ENCODE measurements at places on chromosomes 5 and 9.

DNA sequence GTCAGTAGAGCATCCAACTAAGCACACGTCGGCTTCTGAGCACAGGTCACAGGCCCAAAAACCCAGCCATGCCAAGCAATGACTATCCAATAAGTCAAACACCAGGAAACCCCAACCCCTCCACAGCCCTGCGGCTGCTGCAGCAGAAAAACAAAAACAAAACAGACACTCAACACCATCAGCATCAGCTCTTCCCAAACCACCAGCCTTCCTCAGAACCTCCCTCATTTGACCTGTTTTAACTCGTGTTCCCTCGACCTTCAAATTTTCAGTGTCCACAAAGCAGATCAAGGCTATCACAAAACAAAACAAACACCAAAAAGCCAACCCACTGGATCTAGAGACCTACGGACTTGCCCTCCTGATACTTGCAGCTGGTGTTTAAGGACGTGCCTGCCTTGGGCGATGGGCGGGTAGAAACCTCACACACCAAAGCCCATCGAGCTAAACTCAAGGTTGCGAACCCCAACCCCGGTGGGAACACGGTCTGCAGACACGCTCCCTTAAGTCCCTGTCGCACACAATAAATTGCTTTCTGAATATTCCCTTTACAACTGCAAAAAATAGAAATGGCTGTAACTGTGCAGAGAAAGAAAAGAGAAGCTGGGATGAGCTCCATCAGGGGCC, 247.1 kb upstream of the ANKRD55 start:
- DNase-seq: peak; percentile 21

DNA sequence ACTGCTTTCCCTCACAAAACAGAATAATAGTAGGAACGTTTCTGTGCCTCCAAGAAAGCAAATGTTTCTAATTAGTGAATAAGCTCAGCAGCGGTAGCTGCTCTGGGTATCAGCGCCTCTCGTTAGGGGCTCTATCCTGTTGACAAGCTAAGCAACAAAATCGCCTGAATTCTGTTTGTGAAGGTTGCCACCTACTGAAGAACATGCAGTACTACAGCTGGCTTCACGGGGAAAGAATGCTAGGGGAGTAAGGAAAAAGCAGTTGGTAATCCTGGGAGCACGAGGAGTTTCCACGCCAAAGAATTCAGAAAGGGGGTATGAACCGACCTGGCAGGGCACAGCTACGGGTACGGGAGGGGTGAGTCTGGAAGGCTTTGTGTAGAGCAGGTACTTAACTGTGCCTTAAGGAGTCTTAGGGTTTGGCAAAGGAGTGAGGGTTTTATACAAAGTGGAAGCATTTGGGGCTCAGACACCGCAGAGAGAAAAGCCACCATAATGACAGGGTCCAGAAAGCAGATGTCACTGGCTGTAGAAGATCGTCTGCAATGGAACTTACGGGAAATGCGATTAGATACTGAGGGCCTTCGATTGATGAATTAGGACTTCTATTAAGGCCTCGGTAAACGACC, 171.7 kb downstream of the TTC39B start:
- DNase-seq: peak; percentile 66

DNA sequence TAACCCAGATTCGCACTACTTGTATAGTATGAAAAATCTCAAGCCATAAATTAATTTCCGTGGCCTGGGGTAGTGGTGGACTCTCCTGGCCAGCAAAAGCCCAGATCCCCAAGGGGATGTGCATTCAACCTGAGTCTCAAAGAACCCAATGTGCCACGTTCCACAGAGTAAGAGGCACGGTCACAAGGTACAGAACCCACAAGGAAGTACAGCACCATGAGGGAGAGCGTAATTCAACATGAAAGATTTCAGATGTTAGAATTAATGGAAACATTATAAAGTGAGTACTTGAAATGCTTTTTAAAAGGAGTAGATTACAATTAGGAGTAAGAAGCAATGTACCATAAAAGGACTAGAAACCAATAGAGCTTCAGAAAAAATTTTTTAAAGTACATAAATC, 23.4 kb downstream of the SRD5A1 start:
- DNase-seq: no peak

- DNase-seq: no peak
These were observed 91.8 kb upstream of the CCDC112 start for GRCh38 chr5:115388240-115388639.

GRCh38 chr5:62450259-62450658, 37.7 kb downstream of the IPO11 start:
- peak; percentile 36 for DNase-seq

GRCh38 chr9:80501635-80502034, 929.9 kb downstream of the TLE4 start:
- no peak for DNase-seq

GRCh38 chr5:99721506-99721905, 792.7 kb upstream of the CHD1 start:
- no peak for DNase-seq

DNA sequence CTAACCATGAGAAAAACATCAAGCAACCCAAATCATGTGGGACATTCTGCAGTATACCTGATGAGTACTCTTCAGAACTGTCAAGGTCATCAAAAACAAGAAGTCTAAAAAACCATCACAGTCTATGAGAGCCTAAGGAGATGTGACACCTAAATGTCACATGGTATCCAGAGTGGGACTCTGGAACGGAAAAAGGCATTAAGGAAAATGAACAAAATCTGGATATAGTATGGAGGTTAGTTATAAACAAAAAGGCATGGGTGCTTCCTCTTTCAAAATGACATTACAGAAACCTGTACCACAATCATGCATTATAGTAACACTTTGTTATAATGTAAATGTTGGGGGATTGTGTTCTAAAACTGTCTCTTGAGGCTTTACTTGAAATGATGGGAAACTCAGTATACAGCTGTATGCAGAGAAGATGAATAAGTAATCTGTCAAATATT, 47.4 kb downstream of the PRKACG start:
- DNase-seq: no peak

DNA sequence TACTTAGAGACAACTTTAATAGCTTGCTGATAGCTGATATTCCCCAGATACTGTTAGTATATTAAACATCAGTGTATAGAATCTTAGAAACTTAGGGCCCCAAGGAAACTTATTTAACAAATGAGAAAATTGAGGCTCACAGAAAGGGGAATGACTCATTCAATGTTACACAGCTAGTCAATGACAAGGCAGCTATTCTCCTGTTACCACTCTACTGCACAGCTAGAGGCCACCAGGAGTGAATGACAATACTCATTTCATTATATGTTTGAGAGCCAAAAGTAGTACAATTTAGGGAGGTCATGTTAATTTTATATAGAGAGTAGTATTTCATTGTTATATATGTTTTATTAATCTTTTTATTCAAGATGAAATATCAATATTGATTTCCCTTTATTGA, 33.2 kb upstream of the PCDHB1 start:
- DNase-seq: no peak

DNA sequence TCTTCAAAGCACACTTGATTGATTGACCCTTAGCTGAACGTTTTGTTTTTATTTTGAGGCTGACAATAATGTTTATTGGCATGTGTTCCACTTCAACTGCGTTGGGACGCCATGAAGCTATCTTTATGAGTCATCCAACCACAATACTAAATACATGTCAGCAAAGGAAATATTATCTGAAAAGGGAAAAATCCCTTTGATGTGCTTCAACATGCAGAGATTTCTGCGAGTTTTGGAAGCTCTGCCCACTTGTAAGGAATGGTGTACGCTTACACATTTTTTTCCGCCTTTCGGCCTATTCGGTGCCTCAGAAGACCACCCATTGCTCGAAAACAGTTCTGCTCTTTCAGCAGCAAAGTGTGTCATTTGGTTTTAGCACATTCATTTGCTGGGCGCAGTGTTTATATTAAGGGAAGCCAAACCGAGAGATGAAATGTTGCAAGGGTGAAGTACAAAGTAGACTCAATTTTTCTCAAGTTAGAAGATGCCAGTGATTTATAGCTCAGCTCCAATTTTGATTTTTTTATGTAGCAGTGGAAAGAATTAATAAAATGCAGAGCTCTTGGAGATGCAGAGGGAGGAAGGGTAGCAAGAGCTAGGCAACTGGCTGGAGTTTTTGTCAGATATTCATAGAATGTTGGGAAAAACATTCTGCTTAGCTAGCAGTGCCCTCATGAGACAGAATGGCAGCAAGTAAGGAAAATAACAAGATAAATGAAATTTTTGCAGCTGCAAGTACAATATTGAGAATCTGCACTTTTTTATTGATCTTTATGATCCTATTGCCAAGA, 68.9 kb downstream of the PRDM6 start:
- no peak for DNase-seq

DNA sequence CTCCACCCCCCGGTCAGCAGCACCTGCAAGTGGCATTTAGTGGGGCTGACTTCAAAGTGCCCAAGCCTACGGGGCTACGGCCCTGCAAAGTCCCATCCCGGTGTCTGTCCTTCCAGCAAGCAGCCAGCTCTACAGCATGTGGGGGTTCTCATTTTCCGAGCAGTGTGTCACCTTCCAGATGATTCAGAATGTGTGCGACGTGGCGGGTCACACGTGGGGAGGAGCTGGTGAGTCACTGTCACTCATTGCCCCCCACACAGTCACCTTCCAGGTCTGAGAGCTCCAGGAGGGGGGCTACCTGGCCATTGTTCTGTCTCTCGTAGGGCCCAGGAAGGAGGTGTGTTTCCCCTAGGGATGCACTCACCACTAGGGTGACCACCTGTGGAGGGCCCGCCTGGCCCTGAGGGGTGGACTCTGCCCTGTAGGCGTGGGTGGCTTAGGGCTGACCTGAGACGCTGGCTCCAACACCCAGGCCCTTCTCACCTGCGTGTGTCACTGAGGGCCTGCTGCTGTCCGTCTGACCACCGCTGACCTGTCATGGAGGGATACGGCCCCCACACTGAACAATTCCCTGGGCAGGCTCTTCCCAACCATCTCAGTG, 70.2 kb downstream of the SEMA4D start:
- DNase-seq: peak; percentile 87

DNA sequence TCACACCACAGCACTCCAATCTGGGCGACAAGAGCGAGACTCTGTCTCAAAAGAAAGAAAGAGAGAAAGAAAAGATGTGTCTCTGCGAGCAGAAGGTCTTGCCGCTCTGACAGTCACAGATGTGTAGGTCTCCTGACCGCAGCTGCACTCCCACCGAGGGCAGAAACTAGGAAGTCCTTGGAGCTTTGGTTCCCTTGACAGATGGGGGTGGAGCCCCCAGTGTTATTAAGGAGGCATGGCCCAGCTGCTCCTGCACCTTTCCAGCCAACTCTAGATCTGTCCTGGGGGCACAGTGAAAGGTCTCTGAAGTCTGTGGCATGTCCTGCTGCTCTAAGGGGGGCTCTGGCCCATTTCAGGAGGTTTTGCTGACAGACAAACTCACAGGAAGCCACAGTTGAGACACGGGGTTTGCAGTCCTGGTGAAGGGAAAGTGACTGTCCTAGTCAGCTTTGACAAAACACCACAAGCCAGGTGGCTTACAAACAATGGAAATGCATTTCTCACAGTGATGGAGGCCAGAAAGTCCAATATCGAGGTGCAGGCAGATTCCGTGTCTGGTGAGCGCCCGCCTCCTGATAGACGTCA, 9.0 kb upstream of the DIPK1B start:
- DNase-seq: no peak

DNA sequence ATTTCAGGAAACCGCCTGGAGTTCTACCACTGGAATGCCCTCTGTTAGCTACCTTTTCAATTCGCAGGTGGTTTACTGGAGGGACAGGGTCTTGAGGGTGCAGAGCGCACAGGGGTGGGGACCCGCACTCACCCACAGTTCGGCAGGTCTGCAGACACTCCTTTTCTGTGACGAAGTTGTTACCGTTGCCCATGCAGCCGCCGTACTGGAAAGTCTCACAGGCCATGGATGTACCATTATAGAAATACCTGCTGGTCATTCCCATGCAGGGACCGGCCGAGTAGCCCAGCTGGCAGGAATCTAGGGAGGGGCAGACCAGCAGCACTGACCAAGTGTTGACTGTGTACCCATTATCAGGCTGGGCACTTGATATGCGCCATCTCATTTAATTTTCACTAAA, 16.8 kb downstream of the AMBP start:
- DNase-seq: no peak

GRCh38 chr9:90086101-90086511, 481.3 kb downstream of the GADD45G start:
- DNase-seq: no peak

DNA sequence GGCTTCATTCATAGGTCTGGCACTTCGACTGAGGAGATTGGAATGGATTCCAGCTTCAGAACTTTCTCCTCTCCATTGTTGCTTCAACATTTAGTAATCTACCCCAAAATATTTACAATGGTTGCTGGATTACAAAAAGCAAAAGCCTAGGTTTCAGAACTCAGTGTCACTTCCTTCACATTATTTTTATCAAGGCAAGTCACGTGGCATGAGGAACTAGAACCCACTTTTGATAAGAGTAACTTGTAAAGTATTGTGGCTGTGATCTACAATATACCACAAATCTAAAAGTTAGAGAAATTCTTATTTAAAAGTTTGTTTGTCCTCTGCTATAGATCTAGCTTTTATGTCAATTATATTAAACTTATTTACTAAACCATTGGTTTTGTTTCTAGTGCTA, 39.7 kb upstream of the ANKDD1B start:
- DNase-seq: peak; percentile 17

- DNase-seq: no peak
These were observed 32.7 kb upstream of the ARAP3 start for GRCh38 chr5:141714542-141715310.

DNA sequence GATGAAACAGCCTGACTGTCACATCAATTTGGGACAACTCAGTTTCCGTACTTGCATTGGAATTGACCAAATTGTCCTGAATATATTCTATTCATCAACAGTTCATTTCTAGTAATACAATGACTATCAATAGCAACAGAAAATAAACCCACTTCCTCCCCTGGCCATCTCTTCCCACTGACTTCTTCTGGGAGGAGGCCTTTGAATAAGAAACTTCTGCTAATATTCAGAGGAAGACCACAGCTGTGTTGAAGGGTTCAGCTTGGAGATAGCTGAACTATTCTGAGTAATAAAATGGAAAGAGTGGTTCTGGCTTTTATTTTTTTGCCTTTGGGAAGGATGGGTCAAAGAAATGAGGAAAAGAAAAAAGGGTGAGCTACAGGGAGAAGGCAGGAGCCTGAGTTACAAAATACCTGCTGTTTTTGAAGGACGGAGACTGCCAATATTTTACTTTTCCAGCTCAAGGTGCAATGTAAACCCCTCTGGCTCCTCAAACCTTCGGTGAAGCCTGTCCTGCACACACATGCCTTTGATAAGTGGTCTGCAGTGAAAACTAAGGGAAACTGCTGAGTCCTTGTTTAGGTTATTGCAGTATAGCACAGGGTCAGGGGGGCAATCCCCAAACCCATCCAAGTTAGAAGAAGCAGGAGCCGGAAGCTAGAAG, 29.9 kb downstream of the FYB1 start:
- DNase-seq: no peak

Measured in activated CD4-positive, alpha-beta T cell treated with anti-CD3 and anti-CD28 coated beads, Interleukin-10, Interleukin-2, amounts not matched to agents 100 ng/mL and 50 ng/mL, durations not matched to agents 16 hours and 8 hours (primary cell).